ENCODE measurements at places on chromosomes 2 and 18.

DNA sequence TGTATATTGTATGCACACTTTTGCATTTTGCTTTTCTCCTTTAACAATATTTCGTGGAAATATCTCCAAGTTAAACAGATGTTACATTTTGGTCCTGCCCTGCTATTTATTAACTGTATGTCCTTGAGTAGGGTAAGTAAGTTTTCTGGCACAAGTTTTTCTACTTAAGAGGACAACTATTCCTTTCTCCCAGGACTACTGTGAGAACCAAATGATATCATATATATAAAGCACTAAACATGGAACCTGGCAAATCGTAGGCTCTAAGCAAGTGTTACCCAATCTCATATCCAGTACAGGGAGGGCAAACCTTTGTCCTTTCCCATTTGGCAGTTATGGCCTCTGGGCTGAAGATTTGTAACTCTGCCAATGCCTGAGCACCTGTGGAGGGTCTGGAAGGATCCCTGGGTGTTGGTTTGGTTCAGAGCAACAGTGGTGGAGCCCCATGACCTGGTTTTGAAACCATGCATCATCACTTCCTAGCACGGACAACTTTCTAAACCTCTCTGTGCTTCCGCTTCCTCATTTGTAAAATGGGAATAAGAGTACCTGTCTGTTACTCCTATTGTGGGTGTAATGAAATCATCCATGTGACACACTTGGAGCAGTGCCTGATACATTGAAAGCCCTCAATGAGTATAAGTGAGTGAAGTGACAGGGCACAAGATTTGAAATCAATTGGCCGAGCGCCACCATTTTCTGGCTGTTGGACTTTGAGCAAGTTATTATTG is 28.3 kb upstream of the ICOS start:
- no peak for DNase-seq

- DNase-seq = peak; percentile 74
These were observed at the start of gene SETBP1 for GRCh38 chr18:44680273-44681075. SETBP1 (plus strand) TSS chr18:44680888; CDS start chr18:44701347, 20,459 bp downstream.

DNA sequence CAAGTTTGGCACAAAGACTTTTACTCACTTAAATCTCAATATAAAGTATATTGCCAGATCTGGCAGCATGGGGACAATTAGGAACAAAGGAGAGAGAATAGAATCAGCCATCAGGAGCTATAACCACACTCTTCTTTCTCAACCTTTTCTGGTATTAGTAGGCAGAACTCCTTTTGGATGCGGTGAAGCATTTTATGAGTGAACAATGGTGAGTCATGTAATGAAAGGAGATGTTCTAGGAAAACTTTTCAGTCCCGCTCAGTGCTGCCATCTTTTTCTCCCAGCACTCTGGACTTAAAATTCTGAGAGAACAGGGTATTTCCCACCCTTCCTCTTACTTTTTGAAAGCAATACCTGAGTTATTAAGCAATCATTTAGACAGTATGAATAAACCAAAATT is 32.2 kb downstream of the PLEKHA3 start:
- no peak for DNase-seq

DNA sequence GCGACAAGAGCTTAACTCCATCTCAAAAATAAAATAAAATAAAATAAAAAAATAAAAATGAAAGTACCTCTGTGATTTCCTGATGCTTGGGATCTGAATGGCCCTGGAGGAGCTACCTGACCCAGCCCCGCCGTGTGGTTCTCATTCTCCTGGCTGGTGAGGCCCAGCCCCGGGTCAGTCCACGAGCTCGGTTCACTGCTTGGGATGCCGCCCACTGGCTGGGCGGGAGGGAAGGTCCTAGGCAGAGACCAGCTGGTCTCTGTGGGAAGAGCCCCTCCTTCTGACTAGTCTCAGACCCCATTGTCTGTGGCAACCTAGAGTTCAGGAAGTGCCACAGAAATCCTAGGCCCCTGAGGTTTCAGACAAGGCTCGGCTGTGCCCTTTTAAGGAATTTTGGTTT is 55.1 kb upstream of the DLGAP1 start:
- no peak for DNase-seq

- no peak for DNase-seq
These were observed 505.7 kb upstream of the KLHL29 start for GRCh38 chr2:22879009-22879863.

GRCh38 chr2:60857056-60857455 is 24.3 kb upstream of the REL start:
- no peak for DNase-seq

DNA sequence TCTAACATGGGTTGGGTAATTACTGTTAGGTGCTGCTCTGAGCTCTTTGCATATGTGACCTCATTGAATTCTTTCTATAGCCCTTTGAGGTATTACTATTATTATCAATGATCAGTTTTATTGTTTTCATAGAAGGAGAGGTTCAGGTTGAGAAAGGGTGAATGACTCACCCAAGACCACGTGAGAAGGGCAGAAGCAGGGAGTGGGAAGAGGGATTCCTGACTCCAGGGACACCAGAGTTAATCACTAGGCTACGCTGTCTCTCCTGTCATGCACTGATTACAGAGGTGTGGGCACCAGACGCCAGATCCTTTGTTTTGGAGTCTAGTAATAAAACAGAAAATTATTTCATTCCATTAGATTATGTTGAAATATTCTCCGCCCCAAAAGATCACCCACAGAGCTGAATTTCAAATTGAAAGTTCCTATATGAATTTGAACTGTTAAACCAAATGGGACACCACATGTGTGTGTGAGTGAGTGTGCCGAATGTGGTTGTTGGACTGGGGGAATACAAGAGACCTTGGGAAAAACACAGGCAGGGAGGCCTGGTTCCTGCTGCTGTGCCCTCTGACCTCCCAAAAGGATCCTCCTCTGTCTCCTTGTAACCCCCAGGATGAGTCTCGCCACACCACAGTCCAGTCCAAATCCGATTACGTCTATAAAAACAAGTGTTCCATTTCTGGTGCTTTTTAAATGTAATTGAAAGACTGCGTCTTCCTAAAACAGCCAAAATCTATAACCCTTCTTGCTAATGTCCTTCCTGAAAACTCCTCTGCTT is 215.4 kb downstream of the ZNF521 start:
- DNase-seq = no peak

GRCh38 chr2:1621041-1621440 is 123.3 kb downstream of the PXDN start:
- DNase-seq = no peak

DNA sequence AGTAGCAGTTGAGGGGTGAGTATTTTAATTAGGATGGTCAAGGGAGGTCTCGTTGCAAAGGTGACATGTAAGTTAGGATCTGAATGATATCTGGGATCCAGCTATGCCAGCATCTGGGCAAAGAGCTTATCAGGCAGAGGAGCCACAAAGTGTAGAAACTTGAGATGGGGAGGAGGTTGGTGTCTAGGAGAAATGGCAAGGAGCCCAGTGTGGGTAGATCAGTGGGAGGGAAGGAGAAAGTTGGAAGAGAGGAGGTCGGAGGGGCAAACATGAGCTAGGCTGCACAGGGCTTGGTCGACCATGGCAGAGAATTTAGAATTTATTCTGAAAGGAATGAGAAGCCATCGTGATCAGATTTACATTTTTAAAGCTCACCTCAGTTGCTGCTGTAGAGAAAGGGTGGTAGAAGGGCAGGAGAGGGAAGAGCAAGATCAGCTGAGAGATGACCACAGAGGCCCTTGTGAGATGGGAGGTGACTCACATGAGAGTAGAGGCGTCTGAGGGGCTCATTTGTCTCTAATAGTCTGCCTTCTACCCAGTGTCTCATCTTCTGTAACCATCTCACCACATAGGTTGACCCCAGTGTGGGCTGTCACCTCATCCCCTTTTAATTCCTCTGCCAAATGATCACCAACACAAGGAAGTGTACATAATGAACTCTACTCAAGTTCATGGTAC is 170.0 kb downstream of the ETAA1 start:
- no peak for DNase-seq

- no peak for DNase-seq
These were observed 16.3 kb downstream of the SH3RF3 start for GRCh38 chr2:109145286-109145685.

- no peak for DNase-seq
These were observed 154.7 kb downstream of the RBM43 start for GRCh38 chr2:151106805-151107506.

- no peak for DNase-seq
These were observed 271.8 kb downstream of the NEDD4L start for GRCh38 chr18:58315739-58316215.

DNA sequence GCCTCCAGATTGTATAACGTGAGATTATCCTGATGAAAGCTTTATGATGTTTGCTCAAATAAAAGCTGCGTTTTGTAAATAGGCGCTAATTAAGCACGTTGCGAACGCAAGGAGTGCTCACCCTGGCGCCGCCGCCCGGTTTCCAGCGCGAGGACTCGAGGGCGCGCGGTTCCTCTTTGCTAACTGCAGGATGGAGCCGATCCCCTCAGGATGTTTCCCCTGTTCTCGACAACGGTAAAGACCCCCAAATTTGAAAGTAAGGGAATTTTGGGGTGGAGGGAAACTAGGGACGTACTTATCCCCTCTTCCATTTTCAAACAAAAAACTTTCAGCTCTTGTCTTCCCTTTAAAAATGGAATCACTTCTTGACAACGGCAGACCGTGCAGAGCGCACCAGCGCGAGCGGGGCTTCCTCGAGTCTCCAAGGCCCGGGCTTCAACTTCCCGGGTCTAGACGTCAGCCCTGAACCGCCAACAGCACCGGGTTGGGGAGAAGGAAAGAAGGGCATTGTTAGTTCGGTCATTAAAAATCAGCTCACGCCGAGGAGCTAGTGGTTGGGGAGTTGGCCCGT is 1.1 kb upstream of the GBX2 start:
- DNase-seq = peak; percentile 64

- no peak for DNase-seq
These were observed 31.9 kb downstream of the ABHD3 start for GRCh38 chr18:21672521-21673267.

DNA sequence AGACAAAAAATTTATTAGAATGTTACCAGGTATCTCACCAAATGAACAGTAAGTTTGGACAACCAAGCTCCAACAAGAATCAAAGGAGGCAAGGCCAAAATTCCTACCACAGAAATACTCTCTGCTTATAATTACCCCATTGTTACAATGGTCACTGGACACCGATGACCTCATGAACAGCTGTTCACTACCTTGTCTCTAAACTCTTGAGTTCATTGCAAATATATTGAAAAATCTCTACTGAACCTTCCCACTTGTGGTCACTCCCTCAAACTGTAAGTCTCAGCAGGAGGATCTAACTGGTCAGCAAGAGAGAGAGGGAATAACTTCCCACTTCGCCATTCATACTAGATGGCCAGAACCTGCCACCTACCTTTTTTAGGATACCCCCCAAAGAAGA is 50.0 kb downstream of the ERBB4 start:
- no peak for DNase-seq

DNA sequence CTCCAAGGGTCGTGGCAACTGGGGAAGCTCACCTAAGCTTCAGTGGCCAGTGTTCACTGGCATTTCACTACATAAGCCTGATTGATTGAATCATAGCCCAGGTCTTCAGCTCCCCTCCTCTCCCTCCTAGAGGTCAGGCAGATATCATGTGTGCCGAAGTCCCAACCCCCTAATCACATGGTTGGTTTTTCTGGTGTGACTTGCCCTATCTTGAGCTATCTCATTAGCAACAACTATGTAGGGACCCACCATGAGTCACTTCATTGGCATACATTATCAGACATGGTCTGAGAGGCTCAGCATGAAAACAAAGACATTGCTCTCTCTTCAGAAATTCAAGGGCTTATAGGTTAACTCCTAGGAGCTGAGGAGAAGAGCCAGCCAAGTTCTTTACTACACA is 76.8 kb downstream of the LYPD1 start:
- no peak for DNase-seq

DNA sequence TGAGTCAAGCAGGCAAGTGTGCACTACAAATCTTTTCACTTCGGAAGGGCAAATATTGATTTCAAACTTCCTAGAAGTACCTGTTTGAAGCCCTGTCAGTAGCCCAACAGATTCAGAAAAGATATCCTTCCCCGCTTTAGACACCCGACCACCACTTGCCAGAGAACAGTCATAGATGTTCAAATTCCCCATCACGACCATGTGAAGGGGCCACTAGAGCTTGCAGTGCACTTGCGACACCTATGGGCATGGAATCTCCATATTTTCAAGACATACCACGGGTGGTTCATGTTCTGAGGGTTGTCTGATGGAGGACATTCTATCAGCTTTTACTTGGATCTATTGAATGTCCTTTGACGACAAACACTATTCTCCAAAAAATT is 23.8 kb downstream of the GNLY start:
- no peak for DNase-seq

- no peak for DNase-seq
These were observed 161.7 kb downstream of the PARD3B start for GRCh38 chr2:204706939-204707338.

DNA sequence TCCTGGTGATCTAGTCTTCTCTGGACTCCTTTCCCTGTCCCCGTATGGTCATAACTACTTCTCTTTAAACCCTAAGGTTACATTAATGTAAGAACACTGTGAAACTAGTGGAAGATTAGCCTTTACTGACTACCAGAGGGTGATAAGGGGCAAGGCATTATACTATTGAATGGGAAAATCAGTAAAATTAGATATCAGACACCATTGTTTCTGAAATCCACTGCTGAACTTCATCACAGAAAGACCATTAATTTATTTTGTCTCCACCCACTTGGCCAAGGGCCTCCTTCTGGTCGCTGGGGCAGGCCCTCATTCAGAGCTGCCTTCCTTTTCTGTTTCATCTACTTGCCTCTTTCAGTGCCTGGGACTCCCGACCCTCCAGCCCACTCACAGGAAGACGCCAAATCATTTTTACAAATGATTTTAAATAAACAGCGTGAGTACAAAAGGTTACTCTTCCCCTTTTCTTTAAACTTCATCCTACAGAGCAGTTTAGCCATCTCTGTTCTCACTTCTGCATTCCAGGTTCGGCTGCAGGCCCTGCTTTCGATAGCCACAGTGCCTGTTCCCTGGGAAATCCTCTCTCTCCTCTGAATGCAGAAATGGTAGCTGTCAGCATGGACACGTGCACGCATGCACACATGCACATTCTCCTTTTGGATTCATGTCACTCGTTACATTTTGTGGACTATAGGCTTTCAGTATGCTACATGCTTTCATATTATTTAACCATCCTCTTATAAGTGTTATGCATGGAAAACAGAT is 70.3 kb upstream of the DOCK10 start:
- DNase-seq = no peak

DNA sequence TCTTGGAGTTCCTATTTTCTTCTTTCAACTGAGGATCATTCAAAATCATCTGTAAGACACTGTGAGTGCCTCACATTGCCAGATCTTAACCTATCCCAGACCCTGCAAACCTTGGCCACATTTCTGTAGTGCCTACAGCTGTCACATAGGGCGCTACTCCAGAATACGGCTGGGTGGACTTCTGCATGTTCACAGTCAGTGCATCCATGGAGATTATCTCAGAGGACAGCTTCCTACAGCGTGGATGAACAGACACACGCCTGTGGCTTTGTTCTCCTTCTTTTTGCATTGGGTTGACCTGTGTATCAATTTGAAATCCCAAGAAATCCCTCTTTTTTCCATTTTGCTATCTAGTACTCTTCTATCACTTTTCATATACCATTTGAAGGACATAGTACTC is 1.9 kb upstream of the KLHL29 start:
- DNase-seq = no peak

- no peak for DNase-seq
These were observed 69.6 kb downstream of the MAPRE2 start for GRCh38 chr18:35110554-35111485.

GRCh38 chr2:208148803-208149202 is 2.8 kb upstream of the CRYGB start:
- DNase-seq = no peak

GRCh38 chr2:231364961-231365810 is 30.3 kb upstream of the B3GNT7 start:
- DNase-seq = no peak

GRCh38 chr18:21439431-21439846 is 161.1 kb downstream of the ESCO1 start:
- DNase-seq = no peak

GRCh38 chr18:77076111-77076510 is 56.5 kb downstream of the MBP start:
- no peak for DNase-seq
